ENCODE measurements at places on chromosomes 11 and 22.

DNA sequence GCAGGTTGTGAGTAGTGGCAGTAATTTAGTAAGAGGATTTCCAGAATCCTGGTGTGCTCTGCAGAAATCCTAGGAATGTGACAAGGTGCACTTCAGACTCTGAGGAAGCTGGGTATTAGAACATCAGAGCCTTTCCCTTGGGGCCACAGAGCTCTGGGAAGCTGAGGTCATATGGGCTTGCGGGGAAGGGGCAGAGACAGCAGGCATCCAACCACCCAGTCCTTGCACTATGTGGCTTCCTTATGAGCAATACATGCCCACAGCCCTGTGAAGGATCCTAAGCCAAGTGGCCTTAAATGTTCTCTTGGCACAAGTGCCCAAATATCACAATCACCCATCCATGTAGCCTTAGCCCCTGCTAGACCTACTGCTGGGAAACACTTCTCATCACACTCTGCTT is 46.2 kb downstream of the P4HA3 start:
- DNase-seq, result no peak

DNA sequence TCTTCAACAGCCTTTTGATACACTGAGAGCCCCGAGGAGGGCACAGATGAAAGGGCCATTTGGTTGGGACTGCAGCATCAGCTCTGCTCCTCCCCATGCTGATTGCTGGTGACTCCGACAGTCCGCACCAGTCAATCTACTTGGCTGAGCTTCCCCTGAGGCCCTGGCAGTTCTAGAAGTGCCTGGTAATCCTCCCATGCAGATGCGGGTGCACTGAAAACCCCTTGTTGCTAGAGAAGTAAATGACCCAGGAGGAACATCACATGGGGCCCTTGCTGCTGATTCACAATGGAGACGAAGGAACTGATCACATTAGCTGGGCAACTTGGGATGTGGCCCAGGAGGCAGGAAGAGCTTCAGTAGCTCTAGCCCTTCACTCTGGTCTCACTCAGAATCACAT is 35.2 kb upstream of the RIC3 start:
- DNase-seq, result no peak

DNA sequence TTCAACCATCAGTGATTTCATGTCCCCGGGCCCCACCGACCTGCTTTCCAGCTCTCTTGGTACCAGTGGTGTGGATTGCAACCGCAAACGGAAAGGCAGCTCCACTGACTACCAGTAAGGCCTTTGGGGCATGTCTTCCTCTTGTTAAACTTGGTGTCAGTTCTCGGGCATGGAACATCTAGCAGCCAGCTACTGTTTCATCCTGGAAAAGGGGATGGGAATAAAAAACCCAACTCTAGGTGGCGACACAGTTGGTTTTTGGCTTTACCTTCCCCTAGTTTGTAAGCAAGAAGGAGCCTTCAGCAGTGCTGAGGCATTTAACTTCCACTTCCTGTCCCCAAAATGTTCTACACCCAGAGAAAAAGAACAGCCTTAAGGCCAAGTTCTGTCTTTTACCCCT is 76.7 kb downstream of the BMAL1 start:
- no peak for DNase-seq

- DNase-seq, result no peak
These were observed 44.2 kb downstream of the SYTL2 start for GRCh38 chr11:85766721-85767161.

DNA sequence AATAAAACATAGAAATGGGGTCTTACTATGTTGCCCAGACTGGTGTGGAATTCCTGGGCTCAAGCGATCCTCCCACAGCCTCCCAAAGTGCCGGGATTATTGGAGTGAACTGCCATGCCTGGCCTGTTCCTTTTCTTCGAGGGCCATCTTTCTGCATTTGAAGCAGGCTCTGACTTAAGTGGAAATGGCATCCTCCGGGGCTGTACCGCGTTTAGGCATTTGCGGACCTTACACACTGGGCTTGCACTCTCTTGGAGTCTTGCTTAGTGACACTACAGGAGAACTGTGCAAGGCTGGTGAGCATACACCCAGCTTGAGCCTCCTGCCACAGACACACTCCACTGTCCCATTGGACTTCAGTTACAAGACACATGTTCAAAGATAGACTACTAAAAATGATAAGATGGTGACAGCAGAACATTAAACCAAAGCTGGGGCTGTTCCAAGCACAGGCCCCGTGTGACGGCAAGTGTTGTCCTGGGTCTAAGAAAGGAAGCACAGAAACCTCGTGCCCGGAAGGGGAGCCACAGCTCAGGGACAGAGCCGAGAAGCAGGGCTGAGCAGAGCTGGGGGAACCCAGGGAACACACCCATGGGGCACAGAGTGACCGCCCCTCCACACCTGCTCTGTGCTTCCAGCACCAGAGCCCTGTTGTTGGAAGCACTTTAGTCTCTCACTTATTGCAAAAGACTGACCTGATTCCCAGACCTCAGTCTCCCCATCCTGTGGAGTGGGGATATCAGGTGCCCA is 59.0 kb upstream of the SHANK2 start:
- DNase-seq, result no peak

DNA sequence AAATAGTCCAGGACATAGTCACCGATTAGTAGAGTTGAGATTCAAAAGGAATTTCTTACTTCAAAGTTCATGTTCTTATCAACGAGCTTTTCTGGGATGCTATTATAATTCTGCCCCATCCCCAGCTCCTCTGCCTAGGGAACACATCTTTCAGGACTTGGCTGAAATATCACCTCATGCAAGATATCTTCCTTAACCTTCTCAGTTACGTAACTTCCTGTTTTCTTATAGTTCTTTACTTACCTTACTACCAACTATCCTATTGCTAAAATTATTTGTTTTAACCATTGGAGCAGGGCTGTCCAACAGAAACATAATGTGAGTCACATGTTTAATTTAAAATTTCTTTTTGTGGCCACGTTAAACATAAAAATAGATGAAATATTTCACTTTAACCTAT is 2.3 kb downstream of the NARS2 start:
- no peak for DNase-seq

Data from stimulated activated CD8-positive, alpha-beta memory T cell treated with anti-CD3 and anti-CD28 coated beads, Interleukin-7, amount 100 ng/mL, for 48 hours (primary cell).